Stimulated activated CD8-positive, alpha-beta memory T cell treated with anti-CD3 and anti-CD28 coated beads, Interleukin-7, amount 100 ng/mL, for 1 hour (primary cell): ENCODE measurements at places on chromosomes 3 and 15.

- no peak for DNase-seq
Observed at GRCh38 chr15:92157666-92158298, 235.9 kb upstream of the ST8SIA2 start.

GRCh38 chr15:60476713-60477112 lies 2.2 kb downstream of the ICE2 start:
- DNase-seq, result no peak

- DNase-seq, result no peak
Observed at GRCh38 chr3:119309591-119309990, 15.4 kb downstream of the ARHGAP31 start.

- no peak for DNase-seq
Observed at GRCh38 chr3:95387242-95388021, 1324.6 kb downstream of the NSUN3 start.

GRCh38 chr3:42257007-42257406 lies 9.0 kb downstream of the CCK start:
- no peak for DNase-seq

DNA sequence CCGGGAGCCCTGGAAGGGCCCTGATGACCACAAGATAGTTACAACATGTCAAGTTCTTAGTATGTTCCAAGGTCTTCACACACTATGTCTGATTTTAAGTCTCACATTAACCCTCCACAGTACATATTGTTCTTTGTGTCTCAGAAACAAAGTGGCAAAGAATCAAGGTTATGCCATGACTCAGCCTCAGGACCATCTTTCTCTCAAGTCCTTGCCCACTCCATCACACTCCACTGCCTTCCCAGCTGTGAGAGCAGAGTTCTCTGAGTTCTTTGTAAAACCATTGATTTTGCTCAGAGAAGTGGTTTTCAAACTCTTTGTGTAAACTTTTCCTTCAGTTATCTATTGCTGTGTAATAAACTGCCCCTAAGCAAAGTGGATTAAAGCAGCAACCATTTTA lies 67.9 kb upstream of the C3orf80 start:
- DNase-seq, result no peak

DNA sequence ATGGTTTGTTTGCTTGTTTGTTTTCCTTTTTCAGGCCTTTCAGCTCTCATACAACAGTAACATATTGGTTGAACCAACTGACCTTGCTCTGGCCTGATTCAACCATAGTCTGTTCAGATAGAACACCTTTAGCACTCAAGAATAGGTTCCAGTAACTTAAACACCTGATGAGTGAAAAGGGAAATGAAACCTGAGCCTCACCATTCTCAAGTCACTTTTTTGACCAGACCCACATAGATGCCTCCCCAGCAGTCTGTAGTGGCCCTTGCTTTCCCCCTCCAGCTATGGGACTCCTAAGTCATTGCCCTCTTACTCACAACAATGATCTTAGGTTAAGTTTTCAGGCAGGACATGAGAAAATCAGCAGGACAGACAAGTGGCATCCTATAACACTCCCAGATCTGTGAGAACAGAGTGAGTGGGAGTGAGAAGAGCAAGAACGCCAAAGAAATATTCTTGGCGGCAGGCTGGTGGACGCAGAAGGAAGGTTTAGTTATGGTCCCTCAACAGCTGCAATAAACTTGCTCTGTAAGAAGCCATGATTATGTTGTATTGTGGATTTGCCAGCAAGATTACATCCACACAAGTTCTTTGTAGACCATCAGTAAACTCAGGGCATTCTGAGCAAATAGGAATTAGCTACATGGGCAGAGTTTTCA lies 367.5 kb downstream of the MECOM start:
- DNase-seq, result no peak

DNA sequence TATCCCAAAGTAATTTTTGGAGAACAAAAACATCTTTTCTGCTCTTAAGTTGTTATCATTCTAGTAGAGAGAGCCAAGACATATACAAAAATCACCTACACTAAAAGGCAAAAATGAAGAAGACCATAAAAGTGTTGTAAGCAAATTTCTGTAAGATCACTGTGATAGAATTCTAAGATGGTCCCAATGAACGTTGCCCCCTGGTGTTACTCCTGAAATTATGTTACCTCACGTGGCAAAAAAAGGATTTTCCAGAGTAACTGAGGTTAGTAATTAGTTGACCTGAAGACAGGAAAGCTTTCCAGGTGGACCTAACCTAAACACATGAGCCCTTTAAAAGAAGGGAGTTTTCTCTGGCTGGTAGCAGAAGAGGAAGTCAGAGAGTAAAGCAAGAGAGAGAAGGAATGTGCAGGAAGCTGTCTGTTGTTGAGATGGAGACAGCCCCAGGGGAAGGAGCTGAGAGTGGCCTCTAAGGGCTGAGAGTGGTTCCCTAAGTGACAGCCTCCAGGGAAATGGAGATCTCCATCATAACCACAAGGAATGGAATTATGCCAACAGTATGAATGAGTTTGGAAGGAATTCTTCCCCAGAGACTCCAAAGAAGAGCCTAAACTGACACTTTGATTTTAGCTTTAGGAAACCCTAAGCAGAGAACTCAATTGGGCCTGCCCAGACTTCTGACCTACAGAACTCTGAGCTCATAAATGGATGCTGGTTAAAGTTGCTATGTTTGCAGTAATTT lies 205.9 kb downstream of the CD47 start:
- DNase-seq, result no peak

GRCh38 chr3:107250221-107250620 lies 127.0 kb upstream of the CCDC54 start:
- DNase-seq, result no peak

GRCh38 chr3:67937498-67938118 lies 283.2 kb upstream of the SUCLG2 start:
- DNase-seq, result no peak

GRCh38 chr3:16932877-16933276 lies 48.1 kb downstream of the PLCL2 start:
- no peak for DNase-seq

DNA sequence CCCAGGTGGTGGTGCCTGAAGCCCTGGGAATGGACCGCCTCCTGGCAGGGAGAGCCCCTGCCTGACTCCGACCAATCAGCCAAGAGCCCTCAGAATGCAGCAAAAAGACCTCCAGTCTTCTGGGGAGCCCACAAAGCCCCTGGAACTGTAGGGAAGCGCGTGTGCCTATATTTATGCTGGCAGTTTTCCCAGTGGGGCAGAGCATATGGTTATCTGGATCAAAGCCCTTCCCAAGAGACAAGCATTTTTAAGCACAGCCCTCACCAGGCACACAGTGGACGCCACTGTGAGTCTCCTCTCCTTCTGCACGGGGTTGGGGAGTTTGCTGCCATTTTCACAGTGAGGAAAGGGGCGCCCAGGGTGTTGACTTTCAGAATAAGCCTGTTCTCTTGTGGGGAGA lies 80.9 kb upstream of the RPL32 start:
- no peak for DNase-seq

DNA sequence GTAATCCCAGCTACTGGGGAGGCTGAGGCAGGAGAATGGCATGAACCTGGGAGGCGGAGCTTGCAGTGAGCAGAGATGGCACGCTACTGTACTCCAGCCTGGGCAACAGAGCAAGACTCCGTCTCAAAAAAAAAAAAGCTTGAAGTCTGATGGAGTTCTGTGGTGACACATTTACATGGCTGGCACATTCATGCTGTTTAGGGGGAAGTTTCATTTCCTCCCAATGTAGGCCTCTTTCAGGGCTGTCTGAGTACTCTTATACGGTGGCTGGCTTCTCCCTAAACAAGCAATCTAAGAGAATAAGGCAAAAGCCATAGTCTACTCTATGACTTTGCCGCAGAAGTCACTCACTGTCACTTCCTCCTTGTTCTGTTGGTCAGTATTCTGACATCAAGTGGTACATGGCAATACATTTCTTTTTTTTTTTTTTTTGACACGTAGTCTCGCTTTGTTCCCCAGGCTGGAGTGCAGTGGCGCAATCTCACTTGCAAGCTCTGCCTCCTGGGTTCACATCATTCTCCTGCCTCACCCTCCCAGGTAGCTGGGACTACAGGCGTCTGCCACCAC lies 41.2 kb downstream of the OIP5 start:
- no peak for DNase-seq

GRCh38 chr3:21331321-21331720 lies 419.7 kb downstream of the ZNF385D start:
- no peak for DNase-seq

GRCh38 chr3:42732196-42732828 lies 29.7 kb upstream of the HHATL start:
- DNase-seq, result no peak

DNA sequence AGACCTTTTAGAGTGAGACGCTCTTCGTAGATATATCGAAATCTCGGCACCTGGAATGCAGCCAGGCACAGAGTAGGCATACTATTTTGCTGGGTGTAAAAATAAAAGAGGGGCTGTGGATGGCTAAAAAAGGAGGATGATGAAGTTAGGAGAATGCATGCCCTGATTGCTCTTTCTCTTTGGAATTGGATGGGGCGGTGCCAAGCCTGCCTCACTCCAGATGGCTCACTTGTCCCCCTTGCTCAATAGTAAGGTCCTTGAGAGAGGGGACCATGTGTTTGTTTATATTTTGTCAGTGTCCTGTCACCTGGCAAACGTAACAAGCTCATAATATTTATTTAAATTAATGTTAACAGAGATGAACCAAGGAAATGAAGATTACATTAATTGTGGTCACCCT lies 33.0 kb downstream of the SNRK start:
- no peak for DNase-seq

DNA sequence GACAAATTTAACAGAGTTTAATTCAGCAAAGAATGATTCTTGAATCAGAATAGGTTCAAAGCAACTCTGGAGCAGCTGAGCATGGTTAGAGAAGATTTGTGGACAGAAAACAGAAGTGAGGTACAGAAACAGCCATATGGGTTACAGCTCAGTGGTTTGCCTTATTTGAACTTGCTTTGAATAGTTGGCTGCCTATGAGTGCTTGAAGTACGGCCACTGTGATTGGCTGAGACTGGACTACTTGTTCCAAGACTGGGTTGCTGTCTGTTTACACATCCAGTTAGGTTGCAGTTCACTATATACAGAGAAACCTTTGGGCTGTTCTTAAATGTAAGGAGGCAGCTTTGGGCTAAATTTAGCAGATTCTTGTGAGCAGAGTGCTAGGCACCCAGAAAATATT lies 79.4 kb upstream of the CADPS start:
- no peak for DNase-seq

DNA sequence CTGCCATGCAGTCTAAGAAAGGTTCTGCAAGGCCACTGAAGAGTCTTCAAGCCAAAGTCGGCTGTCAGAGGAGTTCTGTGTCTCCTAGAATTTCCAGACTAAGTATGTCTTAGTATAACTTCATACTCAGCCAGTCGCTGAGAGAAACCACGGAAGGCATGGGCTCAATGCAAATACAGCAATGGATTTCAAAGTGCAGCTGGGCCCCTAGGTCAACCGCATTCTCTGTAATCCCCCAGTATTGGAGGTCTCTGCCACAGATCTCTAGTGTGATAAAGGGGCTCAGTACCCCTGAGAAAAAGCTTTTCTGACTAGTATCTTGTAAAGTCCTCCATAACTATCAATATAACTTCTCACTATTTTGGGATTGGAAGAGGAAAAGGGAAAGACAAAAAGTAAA lies 208.3 kb downstream of the VPS13C start:
- no peak for DNase-seq

DNA sequence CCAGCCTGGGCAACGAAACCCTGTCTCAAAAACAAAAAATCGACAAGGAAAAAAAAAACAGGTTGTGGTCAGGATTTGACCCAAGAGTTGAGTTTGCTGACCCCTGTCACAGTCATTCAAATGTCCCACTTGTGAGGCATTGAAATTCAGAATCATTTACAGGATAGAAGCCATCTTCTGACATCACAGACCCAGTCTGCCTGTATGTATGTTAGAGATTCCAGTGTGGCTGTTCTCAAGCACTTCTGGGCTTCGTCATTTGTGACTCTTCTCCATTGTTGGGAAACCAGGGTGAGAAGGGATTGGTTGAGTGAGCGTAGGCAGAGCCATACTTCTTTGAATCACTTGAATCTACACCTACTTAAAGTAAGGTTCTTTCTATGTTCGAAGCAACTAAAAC lies 57.1 kb downstream of the LMLN start:
- no peak for DNase-seq

GRCh38 chr3:12875857-12876836 lies 34.8 kb upstream of the RPL32 start:
- no peak for DNase-seq

DNA sequence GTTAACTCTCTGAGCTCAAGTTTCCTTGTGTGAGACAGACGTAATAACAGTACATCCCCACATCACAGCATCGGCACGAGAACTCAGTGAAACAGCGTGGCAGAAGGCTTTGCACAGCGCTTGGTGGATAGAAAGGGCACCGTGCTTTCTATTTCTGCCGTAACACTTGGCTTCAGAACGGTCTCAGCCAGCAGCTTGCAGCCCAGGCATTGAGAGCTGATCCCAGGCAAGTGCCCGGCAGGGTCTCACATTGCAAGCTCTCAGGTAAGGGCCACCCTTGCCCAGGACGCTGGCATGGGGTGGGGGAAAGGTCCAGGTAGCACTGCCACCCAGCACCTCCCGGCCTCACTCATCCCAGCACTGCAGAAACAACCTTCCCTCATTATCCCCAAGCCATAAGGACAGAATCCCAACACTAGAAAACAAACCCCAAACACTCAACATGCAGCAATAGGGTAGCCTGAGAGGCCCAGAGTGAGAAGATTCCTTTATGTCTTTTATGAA lies 70.5 kb upstream of the ITGA11 start:
- no peak for DNase-seq

- DNase-seq, result no peak
Observed at GRCh38 chr3:195913382-195913781, 5.0 kb upstream of the TNK2 start.

- no peak for DNase-seq
Observed at GRCh38 chr3:66655044-66655443, 154.2 kb upstream of the LRIG1 start.

DNA sequence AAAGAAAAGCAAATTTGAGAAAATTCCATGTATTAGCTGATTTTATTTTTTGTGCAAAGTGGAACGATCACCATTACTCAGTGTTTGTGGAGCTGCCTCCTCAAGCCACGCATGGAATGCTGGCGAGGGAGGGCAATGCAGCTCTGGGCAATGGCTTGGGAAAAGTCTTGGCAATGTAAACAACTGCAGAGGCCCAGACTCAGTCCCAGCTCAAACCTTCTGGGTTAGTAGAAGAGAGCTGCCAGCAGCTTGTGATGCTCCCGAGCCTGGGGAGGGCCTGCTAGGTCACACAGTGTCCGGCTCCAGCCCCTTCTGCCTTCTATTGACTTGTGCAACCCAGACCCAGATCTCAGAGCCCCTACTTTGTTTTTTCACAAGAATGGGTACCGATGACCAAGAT lies 4.3 kb downstream of the EPHB1 start:
- no peak for DNase-seq

DNA sequence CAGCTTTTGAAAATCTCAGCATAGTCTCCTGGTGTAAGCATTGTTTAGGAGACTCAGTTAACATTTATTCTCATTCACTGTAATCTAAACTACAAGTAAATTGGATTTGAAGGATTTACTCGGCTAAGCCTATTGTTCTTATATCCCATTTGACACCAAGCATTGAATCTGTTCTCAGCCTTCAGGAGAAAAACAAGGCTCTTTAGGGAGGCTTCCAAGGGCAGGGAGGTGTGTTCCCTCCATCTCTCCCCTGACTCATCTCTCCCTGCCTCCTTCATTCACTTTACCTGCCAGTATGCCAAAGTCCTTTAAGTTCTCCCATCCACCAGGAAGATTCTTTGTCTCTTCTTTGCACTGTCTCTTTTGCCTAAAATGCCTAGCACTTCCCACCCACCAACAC lies 347.8 kb downstream of the MFSD1 start:
- DNase-seq, result no peak
